ENCODE measurements at places on chromosomes 1 and 21.
A peak's percentile ranks its signal among the peaks of the same experiment; 100 is the strongest.

GRCh38 chr1:225424562-225425200 lies 3.2 kb downstream of the LBR start:
- no peak for DNase-seq

GRCh38 chr1:213622365-213623063 lies 365.3 kb upstream of the PROX1 start:
- DNase-seq: no peak

DNA sequence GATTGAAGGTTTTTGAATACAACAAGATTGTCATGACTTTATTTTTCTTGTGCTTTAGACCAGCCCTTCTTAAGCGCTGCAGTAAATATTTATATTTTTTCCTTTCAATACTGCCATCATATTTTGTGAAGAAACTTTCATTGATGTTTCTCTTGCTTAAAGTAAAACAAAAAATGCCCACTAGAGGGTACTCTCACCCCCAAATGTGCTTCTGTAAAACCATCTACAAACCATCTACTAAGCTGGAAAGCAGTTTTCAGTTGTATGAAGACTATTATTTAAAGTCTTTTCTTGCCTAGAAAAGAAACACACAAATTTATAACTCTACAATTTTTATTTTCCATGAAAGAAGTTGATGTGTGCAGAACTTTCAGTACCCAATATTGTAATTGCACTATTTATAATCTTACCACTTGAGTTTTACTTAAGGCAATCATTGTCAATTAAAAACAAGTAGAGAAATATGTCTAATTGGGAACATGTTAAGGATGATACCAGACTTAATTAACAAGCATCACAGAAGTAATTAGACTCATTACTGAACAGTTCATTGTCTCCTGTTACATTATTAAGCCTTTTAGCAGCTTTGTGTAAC lies 10.7 kb downstream of the LEPR start:
- peak; percentile 35 for DNase-seq

DNA sequence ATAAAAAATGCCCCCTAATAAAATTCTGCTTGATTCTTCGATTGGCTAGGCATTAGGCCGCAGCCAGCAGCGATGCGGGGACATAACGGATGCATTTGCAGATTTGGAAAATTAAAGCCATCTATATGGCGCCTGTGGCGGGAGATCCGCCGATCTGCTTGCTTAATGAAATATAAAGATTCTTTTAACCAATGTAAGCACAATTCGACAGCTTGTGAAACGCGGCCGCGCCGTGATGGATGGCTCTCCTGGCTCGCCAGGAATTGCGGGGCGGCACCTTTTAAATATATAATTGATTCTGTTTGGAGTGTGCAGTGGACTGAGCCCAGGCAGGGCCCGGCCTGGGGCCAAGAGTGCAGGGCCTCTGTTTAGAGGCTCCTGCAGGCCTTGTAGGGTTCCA lies 8.0 kb downstream of the DMBX1 start:
- no peak for DNase-seq

DNA sequence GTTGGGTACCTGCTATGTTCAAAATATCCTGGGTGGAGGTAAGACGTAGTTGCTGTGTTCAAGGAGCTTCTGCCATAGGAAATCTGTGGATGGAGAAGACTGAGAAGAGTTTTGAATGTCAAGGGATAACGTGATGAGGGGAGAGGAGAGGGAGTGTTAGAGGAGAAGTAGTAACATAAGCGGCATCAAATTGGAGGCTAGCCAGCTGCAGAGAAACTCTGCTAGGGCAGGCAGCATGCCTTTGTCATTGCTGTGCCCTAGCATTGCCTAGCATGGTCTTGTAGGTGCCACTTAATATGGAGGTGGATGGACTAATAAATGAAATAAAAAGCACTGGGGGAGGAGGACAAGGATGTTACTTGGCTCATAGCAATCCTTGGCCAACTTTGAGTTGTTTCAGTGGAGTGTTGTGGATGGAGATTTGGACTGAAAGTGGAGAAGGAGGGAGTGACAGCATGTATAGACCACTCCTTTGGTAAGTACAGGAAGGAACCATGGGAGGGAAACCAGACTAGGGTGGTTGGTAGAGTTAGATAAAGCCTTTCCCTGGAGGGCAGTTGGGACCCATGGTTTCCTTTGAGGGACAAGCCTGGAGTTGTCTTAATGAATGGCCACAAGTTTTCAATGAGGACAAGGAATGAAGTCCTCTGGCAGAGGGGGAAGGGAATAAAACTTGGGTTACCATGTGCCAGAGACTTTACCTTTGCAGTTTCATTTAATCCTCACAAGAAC lies 6.3 kb downstream of the VANGL1 start:
- no peak for DNase-seq

DNA sequence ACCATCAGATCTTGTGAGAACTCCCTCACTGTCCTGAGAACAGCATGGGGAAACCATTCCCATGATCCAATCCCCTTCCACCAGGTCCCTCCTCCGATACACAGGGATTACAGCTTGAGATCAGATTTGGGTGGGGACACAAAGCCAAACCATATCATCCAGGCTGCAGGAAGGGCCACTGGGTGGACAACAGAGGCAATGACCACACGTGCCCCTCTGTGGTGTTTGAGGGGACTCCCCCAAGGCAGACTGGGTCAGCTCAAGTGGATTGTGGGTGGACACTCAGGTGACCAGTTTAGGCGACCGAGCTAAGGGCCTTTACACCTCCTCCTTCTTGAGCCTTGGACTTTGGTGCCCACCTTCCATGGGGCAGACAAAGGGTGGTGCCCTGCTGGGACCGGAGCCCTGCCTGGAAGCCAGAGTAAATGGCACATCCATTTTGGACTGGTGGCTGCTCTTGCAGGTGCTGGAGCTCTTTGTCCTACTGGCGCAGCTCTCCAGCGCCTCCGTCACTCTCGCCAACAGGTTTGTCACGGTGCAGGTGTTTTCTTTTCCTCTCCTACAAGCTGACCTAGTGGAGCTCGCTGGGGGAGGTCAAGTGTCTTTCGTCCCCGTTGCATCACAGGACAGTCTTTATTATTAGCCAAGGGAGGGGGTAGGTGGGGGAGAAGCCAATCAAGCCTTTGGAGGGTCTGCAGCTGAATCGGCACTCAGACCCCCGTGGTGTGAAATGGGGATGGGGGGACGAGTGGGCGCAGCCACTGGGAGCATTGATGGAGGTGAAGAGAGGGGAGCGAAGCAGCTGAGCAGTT lies 37.6 kb downstream of the CRYAA start:
- DNase-seq: no peak

DNA sequence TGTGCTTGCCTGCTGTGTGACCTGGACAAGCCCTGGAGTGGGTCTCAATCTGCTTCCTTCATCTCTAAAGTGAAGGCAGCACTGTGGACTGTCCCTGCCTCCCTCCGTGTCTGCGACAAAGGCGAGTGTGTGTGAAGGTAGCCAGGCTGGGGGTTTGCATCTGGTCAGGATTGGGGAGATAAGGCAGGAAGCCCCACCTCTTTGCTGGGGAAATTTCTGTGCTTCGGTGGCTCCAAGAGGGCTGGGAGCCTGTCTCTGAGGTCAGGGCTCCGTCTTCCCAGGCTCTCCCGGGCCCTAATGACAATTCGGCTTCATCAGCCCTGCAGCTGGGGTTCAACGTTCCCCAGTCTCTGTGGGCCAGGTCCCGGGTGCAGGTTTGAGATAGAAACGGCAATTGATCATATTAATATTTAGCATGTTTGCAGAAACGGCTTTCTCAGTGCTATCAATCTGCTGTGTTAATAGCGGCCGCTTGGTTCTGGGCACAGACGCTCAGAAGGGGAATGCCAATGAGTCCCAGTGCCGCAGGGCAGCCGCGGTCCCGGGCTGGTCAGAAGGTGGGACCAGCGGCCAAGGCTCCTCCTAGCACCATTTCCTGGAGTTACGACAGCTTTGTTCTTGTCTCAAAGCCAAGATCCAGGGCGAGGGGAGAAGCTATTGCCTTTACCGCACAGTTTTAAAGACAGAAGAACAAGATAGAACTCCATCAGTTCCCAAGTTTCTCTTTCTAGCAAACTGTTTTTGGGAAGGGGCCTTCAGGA lies 105.7 kb downstream of the PRDM16 start:
- no peak for DNase-seq
